Activated CD4-positive, alpha-beta T cell treated with anti-CD3 and anti-CD28 coated beads, Interleukin-2, amount 10 ng/mL, durations not matched to agents 7 days and 5 days (primary cell): ENCODE measurements at places on chromosomes 1 and 21. TPM values are rescaled to one million over a fixed set of nuclear protein-coding genes. Genes with fewer than 3 reads are reported as not detected.

The AQP10 gene
- not detected for total RNA-seq

- DNase-seq: no peak
These were observed 22.9 kb upstream of the GFI1 start for GRCh38 chr1:92509619-92510018.

The F13B gene
- not detected for total RNA-seq

The IVL gene
- total RNA-seq: not detected

The VHLL gene
- total RNA-seq: not detected

The ABL2 gene
- 8.2 TPM for total RNA-seq

The FCRL3 gene
- total RNA-seq: 0.20 TPM

The AKNAD1 gene
- not detected for total RNA-seq

GRCh38 chr21:36064085-36064460, 3.7 kb upstream of the SETD4 start:
- DNase-seq: no peak

- DNase-seq: no peak
These were observed 27.9 kb downstream of the C1orf115 start for GRCh38 chr1:220717800-220718640.

GRCh38 chr1:51897699-51898031, 19.1 kb upstream of the NRDC start:
- no peak for DNase-seq

DNA sequence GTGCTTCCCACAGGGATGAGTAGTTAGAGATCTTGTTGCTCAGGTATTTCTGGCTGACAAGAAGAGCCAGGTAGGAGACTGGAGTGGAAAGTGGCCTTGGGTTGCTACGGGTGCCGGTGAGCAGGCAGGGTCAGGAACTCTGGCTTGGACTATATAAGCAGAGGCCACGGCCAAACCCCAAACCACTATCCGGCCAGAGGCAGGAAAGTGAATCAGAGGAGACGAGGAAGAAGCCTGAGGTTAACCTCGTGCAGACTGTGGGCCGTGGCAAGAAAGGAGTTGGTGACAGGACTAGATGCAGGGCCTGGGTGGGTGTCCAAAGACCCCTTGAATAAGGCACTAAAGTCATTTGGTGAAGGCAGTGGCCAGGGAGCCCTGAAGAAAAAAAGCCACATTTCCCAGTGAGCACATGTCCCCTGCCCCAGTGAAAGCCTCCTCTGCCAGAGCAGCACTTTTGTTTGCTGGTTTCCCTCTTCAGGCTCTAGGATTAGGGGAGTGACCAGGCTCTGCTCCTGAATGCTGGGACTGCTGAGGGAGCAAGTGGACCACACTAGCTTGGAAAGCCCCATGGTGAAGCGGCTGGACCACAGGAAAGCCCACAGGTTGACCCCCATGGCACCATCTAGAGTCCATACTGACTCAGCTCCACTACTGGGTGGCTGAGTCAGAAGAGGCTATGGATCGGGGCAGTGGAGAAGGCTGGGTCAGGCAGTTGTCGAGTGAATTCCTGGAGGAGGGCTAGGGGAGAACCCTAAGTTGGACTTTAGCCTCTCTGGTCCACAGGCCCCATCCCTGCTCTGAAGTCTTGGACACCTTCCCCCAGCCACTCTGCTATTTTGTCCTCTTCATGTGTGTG, 23.4 kb downstream of the CSF1 start:
- DNase-seq: no peak

- DNase-seq: no peak
These were observed 731 bp downstream of the EFNA4 start for GRCh38 chr1:155064111-155064831.

DNA sequence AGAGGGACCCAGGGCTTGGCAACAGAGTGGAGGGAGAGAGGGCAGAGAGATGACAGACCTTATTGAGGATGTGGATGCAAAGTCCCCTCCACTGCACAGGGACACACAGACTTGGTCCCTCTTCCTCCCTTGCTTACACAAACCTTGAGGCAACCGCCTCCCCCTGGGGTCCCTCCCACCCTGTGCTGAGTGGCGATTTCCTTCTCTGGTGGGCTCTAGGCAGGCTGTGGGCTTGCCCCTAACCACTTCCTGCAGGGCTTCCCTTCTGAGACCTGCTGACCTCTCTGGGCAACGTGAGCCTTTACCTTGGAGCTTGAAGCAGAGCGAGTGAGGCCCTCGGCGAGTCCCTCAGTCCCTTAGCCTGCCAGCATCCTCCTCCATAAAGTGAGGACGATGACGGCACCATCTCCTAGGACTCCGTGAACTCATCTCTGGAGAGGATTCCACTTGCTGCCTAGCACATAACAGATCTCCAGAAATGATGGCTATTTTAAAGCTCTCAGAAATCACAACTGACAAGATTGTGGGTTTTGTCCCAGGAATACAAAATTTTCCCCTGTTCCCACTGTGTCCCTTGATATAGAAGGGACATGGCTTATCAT, 25.0 kb downstream of the KIAA1614 start:
- no peak for DNase-seq

DNA sequence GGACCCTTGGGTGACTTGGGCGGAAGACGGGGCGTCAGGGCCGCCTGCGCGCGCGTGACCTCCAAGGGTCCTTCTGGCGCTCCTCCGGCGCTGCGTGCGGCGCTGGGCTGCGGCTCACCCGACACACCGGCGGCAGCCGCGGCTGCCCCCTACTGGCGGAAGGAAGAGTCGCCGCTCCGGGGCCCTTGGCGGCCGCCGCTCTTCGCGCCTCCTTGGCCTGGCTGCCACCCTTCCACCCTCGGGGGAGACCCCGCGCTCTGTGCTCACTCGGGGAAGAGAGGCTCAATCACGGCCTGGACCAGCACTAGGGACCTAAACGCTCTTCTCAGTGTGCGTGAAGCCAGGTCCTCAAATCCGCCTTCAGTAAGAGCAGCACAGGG, 89.7 kb downstream of the DMRTA2 start:
- peak; percentile 56 for DNase-seq

DNA sequence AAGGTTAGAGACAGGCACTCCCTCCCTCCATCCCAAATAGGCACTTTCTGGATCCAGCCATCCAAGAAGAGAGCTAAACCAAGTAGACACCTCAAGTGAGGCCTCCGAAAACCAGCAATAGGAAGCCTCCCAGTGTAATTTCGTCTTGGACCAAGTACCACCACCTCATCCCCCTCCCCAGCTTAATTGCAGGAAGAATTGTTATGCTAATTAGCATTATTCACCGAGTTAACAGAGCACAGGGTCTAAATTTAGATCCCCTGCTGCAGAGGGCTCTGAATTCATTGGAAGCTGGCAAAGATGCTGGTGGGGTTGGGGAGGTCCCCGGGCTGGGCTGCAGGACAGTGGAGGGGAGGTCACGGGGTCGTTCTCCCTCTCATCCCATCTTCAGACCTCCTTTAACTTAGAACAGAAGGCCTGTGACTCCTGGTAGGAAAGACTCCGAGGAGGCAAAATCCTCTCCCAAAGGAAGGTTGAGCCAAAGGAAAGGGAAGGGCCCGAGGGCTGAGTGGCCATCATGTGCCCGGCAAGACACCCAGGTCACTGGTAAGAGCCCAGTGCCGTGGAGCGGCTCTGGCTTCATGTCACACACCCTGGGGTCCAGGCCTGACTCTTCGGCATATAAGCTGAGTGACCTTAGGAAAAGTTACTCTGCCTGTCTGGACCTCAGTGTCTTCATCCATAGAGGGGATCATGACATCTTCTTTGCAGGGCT, 209.2 kb upstream of the GRIK3 start:
- no peak for DNase-seq

GRCh38 chr1:226411619-226412018, 3.7 kb upstream of the PARP1 start:
- DNase-seq: no peak

GRCh38 chr1:24893431-24893830, 36.6 kb downstream of the RUNX3 start:
- DNase-seq: no peak

DNA sequence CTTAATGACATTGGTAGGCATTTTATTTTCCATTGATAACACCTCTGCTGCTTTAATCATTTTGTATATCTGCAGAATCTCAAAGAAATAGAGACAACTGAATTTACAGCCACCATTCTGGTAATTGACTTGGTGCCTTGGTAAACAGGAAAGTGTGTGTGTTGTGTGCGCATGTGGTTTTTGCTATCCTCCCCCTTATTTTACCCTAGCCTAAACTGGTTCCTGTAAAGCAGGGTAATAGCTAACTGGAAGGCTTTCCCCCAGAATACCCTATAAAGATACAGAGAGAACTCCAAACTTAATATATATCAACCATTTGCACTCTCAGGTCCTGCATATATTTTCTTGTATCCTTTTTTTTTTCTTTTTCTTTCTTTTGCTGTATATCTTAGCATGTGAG, 149.5 kb upstream of the ADGRL4 start:
- no peak for DNase-seq
